ENCODE measurements at places on chromosomes 13 and 19.
A peak's percentile ranks its signal among the peaks of the same experiment; 100 is the strongest.

DNA sequence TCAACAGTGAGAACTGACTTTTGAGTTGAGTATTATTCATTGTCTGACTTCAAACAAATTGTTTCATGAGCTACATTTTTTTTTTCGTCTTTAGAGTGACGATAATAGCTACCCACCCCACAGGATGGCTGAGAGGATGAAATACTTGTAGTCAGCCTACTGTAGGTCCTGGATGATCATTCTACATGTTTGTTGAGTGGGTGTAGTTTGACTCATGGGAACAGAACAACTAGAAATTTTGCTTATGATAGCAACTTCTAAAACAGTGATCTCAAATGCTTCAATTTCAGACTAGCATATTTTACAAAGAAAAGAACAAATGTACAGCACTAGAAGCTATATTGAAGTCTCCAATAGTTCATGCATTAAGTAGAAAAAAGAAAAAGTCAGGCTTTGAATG, 651.8 kb downstream of the PCDH9 start:
- DNase-seq: no peak

GRCh38 chr13:20241593-20241992, 9.5 kb upstream of the GJB6 start:
- no peak for DNase-seq

DNA sequence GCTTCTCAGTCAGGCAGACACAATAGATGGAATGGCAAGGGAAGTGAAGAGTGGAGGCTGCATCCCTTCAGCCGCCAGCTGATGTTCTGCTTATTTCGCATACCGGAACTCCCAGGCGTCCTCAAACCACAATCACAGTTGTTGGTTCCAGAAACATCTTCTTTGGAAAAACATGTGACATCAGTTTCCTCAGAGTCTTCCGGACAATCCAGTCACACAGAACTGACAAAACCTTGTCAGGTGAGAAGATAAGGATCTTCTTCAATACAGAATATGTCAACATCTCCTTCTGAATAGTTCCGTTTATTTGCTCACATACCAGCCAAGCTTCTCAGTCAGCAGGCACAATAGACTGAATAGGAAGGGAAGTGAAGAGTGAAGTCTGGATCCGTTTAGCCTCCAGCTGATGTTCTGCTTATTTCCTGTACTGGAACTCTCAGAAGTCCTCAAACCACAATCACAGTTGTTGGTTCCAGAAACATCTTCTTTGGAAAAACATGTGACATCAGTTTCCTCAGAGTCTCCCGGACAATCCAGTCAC, 45.1 kb upstream of the CEACAM21 start:
- DNase-seq: peak; percentile 50

DNA sequence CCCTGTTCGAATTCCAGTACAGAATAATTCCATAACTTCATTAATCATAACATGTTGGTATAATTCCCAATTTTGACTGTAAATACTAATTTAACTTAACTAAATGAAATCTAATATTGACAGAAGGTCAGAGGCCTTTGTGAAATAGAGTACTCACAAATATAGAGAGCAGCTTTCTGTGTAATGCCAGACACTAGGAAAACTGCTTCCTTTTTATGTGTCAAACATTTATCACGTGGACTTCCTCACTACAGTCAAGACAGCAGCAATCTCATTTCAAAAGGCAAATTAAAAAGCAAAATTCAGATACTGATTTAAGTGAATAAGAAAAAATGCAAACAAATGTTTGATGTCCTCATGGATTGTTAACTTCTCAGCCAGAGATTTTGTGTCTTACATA, 13.1 kb downstream of the ITM2B start:
- no peak for DNase-seq

DNA sequence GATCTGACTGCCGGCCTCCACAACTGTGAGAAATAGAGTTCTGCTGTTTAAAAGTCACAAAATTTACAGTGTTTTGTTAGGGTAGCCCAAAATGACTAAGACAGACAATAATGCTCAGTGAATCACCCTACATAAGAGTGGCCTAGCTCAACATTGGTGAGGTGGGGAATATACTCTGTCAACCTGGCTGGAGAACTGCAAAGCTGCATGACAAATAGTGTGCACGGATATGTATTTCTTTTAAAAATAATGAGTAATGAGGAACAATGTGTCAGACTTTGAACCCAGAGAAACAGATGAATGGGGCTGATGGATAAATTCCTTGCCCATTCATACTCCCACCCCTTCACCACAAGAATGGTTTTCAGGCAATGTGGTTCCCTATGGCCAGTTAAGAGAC, 372.4 kb downstream of the SUCLA2 start:
- DNase-seq: no peak

DNA sequence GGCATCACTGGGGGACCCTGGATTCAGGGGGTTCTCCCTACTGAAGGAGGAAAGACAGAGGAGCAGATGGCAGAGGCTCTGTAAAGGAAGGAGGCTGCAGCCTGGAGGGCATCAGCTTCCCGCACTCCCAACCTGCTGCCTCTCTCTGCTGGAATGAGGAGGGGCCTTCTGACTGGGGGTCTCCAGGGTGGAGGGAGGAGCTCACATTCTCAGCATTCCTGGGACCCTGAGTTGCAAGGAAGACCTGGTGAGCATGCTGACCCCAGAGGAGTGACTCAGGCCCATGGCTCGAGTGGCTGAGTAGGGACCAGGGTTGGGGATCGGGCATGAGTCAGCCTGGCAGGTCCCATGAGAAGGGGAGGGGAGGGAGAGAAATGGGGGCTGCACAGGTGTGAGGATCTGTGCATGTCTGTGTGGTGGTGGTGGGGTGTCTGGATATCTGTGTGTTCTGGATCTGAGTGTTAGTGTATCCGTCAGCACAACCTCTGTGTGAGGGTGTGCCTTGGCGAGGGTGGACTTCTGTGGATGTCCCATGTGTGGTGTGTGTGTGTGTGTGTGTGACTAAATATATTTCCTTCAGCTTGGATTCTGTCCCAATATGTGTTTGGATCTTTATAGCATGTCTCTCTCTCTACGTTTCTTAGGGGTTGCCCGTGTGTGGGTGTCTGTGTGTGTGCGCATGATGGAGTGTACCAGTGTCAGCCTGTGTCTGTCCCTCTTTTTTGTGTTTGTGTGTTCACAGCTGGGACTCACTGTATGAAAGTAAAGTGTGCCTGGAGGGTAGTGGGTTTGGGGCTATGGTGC, 4.6 kb downstream of the AXL start:
- no peak for DNase-seq

DNA sequence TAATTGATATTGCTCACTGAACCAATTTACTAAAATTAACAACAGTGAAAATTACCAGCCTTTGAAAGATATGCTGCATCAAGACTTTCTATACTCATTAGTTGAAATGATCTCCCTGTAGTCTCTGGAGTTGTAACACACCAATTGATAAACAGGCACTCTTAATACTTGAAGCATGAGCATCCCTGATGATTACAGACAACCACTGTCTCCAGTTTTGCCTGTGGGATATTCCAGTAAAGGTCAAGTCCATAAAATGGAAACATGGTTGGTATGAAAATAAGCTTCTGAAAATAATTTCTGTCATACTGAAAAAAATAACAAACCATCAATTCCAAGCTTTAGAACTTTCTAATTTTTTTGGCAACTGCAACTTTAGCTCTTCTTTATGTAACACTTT, 405.8 kb downstream of the SPRY2 start:
- no peak for DNase-seq

DNA sequence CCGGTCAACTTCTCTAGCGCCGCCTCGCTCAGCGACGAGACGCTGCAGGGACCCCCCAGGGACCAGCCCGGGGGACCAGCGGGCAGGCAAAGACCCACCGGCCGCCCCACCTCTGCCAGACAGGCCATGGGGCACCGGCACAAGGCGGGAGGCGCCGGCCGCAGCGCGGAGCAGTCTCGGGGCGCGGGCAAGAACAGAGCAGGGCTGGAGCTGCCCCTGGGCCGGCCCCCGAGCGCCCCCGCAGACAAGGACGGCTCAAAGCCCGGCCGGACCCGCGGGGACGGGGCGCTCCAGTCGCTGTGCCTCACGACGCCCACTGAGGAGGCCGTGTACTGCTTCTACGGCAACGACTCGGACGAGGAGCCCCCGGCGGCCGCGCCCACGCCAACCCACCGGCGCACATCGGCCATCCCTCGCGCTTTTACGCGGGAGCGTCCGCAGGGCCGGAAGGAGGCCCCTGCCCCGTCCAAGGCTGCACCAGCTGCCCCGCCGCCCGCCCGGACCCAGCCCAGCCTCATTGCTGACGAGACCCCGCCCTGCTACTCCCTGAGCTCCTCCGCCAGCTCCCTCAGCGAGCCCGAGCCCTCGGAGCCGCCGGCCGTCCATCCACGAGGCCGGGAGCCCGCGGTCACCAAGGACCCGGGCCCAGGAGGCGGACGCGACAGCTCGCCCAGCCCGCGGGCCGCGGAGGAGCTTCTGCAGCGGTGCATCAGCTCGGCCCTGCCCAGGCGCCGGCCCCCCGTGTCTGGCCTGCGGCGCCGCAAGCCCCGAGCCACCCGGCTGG, 11.3 kb downstream of the C19orf25 start:
- no peak for DNase-seq

GRCh38 chr13:37070145-37070695, 10.7 kb upstream of the SUPT20H start:
- no peak for DNase-seq

GRCh38 chr19:46202426-46202825, 27.1 kb upstream of the IGFL1 start:
- no peak for DNase-seq

DNA sequence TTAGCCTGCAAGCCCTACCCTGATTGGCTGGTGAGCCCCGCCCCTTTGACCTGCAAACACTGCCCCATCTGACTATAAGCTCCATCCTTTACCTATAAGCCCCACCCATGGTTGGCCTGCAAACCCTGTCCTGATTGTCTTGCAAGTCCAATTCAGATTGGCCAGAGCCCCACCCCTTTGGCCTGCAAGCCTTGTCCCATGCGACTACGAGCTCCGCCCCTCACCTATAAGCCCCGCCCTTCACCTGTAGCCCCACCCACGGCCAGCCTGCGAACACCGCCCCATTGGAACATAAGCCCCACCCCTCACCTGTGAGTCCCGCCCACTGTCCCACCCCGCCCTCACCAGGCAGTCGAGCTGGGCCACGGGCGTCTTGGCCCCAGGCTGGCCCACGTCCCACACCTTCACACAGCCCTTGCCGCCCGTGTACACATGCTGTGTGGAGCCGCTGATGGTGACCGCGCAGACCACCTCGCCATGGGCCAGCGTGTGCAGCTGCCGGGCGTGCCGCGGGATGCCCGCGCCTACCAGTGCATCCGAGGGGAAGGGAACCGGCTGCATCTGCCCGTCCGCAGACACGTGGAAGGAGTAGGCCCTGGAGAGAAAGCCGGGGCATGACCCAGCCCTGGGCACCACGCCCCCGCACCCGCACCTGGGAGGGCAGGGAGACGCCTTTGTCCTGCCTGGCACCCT, 22.9 kb downstream of the TLE2 start:
- DNase-seq: peak; percentile 29
